CD4-positive, alpha-beta memory T cell (primary cell): ENCODE measurements at places on chromosomes 1 and 21. TPM values are rescaled to one million over a fixed set of nuclear protein-coding genes. Genes with fewer than 3 reads are reported as not detected.

Gene BEND5
- polyA plus RNA-seq = 0.18 TPM

Gene TNFRSF1B
- polyA plus RNA-seq = 150 TPM

Gene FCRL2
- polyA plus RNA-seq = 0.40 TPM

Gene PLA2G2D
- 0.29 TPM for polyA plus RNA-seq

Gene MEGF6
- 2.4 TPM for polyA plus RNA-seq

Gene SMIM34
- polyA plus RNA-seq = not detected

Gene FCAMR
- polyA plus RNA-seq = not detected

Gene MFAP2
- polyA plus RNA-seq = not detected

Gene LHX4
- not detected for polyA plus RNA-seq

Gene RFX5
- 32.1 TPM for polyA plus RNA-seq

Gene UBE4B
- 9.8 TPM for polyA plus RNA-seq

Gene KHDC4
- polyA plus RNA-seq = 5.5 TPM

Gene PTPN22
- polyA plus RNA-seq = 38.1 TPM
